ENCODE measurements at places on chromosomes 11 and 22.

DNA sequence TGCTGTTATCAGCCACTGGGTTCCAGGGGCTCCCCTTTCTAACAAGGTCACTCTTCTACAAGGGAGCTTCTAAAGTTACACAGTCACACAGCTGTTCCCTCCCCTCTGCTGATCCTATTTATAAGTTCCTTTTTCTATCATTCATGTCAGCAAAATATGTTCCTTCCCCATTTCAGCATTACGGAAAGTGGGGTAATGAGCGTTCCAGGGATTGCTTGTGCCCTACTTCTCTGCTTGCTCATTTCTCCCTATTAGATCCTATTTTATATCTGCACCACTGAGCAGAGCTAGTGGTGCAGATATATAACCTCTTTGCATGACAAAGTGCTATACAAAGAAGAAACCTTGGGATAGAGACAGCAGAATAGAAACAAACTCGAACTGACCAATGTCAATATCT lies 22.7 kb upstream of the PLEKHB1 start:
- DNase-seq, result peak; percentile 75

DNA sequence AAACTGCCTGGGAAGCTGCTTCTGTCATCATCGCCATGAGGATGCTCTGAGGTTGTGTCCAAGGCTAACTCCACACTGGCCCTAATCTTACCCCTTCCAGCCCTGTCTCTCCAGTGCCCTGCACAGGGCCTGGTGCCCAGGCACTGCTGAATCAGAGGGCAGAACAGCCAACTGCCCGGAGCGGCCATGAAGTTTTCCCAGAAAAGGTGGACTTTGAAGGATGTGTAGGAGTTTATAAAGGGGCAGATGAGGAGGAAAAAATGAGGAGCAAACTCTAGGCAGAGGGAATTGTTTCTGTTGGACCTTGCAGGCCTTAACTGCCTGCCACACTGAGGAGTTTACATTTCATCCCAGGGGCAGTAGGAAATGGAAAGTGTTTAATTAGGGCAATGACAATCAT lies 39.4 kb upstream of the TCF20 start:
- no peak for DNase-seq

GRCh38 chr11:18526130-18526520 lies 617 bp downstream of the TSG101 start:
- DNase-seq, result no peak

- DNase-seq, result no peak
These were observed 45.7 kb downstream of the DBX1 start for GRCh38 chr11:20114588-20114987.

DNA sequence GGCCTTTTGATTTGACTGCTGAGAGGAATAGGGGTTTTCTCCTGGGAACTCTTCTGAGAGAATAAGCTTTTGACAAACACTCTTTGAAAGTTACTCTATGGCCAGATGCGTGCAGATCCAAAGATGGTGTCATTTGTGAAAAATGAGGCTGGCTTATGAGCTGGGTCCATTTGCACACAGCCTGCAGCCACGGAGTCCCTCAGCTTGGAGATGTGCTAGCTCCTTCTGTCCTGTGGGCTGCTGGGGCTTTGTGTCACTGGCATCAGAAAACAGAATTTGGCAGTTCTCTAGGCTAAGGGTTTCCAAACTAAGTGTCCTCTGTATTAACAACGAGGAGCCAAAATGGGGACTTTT lies 702.4 kb downstream of the NTM start:
- DNase-seq, result no peak

- no peak for DNase-seq
These were observed 71.8 kb downstream of the PHF21A start for GRCh38 chr11:46049325-46049897.

GRCh38 chr11:105046898-105047579 lies 1.9 kb upstream of the CARD16 start:
- DNase-seq, result no peak

DNA sequence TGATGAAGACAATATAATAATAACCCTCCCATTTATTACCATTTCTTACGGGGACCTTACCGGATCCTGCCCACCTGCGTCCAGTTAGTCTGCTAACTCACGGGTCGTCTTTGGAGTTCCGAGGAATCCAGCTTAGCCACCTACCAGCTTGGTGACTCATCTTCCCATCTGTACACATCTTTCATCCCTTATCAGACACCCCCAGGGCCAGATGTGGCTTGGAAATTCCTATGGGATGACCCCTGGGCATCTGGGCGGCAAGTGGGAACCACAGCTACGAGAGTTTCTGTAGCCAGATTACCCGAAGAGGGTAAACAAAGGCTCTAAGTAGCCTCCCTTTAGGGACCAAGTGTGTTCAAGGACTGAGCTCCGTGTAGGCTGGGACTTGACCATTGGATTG lies 12.8 kb upstream of the PRR5 start:
- DNase-seq, result no peak

Measured in RPMI8226 (cell line).